ENCODE measurements at places on chromosomes 5 and 9.

- DNase-seq, result no peak
These were observed 690.4 kb downstream of the SLCO4C1 start for GRCh38 chr5:101605700-101606099.

- DNase-seq, result peak; percentile 63
These were observed 474.9 kb upstream of the CDH10 start for GRCh38 chr5:25119650-25120049.

GRCh38 chr9:110650261-110650660 is 18.3 kb upstream of the MUSK start:
- no peak for DNase-seq

- DNase-seq, result no peak
These were observed 54.8 kb downstream of the DAB2IP start for GRCh38 chr9:121706149-121706750.

DNA sequence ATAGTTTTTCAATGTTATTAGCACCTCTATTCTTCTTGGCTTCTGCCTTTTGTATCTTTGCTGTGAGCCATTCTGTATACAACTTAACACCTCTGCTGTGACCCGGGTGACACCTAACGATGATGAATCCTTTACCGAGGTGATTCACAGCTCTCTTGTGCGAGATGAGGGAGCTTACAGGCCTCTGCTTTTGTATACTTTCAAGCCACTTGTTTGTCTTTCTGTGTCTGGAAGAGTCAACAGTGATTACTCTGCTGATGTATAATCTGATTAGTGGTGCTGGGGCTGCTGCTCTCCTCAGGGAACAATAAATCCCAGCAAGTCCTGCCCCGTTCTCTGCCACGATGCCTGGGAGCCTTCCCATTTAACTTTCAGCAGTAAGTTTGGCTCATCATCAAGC is 442.9 kb upstream of the SGCD start:
- DNase-seq, result no peak
